ENCODE measurements at places on chromosomes 16 and 17. TPM values are rescaled to one million over a fixed set of nuclear protein-coding genes. Genes with fewer than 3 reads are reported as not detected.

The CUEDC1 gene
- 0.55 TPM for total RNA-seq

The KRT24 gene
- not detected for total RNA-seq

The ZCCHC14 gene
- total RNA-seq: 29.5 TPM

DNA sequence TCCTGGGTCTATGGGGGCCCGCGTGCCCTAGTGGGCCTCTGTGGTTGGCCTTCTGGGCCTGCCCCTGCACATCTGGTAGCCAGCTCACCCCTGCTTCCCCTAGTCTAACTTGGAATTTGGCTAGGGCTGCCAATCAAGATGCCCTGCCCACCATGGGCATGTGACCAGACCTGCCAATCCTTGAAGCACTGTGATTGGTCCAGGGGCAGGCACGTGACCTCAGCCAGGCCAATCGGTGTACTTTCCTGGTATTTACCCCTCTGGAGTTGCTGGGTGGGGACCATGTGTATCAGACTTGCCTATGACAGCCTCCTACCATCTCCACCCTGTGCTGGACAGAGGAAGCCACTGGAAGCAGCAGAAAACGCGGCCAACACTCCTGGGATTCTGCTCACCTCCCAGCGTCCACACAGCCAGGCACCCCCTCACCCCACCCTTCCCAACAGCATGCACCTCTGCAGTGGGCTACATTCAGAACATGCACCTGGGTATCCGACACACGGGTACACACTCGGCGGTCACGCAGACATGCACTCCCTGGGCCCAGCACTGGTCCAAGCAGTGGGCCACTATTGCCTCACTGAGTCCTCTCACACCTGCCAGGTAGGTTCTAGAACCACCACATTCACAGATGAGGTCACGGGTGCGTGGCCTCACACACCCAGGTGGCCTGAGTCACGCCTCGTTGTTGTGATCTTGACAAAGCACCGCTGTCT lies 96.9 kb downstream of the RBFOX3 start:
- DNase-seq: no peak
- no peak overlapping the region for H3K4me3 ChIP-seq
- no peaks in the 10 kb centered on the region for H3K36me3 ChIP-seq
- H3K27ac ChIP-seq: no peak overlapping the region
- H3K4me1 ChIP-seq: no peaks in the 10 kb centered on the region

GRCh38 chr16:10606607-10607006 lies 26.2 kb upstream of the EMP2 start:
- DNase-seq: no peak
- H3K27me3 ChIP-seq: peaks cover 4% of the 10 kb centered on the region
- H3K36me3 ChIP-seq: no peaks in the 10 kb centered on the region
- no peak overlapping the region for H3K4me3 ChIP-seq

DNA sequence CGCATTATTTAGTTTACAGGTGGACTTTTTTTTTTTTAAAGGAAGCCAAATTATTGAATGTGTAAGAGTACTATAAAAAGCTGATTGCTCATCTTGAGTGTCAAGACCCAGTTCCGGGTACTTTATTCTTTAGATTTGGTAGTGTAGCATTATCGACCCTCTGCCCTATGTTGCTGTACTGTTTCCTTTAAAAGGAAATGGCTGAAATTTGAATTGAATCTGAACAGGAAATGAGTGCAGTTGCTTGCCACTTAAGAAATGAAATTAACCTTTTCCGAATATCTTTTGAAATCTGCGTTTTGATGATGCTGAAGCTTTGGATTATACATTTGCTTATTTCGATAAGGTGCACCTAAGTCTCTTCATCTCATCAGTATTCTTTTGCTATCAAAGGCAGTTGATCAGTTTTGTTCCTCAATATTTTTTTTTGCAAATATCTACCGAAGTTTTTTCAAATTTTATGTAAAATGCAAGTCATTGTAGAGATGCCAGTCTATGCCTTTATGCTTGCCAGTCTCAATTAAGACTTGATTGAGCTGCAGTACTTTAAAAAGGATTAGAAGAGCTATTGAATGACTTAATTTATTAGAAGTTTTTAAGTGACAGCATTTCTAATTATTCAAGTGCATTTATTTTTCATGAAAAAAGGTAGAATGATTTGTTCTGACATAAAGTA lies 1.8 kb downstream of the GGNBP2 start:
- H3K36me3 ChIP-seq: peaks cover 12% of the 10 kb centered on the region
- no peaks in the 10 kb centered on the region for H3K27me3 ChIP-seq
- H3K4me3 ChIP-seq: peak overlapping the region; percentile 90
- peaks cover 60% of the 10 kb centered on the region for H3K4me1 ChIP-seq
- H3K27ac ChIP-seq: peak overlapping the region; percentile 94

DNA sequence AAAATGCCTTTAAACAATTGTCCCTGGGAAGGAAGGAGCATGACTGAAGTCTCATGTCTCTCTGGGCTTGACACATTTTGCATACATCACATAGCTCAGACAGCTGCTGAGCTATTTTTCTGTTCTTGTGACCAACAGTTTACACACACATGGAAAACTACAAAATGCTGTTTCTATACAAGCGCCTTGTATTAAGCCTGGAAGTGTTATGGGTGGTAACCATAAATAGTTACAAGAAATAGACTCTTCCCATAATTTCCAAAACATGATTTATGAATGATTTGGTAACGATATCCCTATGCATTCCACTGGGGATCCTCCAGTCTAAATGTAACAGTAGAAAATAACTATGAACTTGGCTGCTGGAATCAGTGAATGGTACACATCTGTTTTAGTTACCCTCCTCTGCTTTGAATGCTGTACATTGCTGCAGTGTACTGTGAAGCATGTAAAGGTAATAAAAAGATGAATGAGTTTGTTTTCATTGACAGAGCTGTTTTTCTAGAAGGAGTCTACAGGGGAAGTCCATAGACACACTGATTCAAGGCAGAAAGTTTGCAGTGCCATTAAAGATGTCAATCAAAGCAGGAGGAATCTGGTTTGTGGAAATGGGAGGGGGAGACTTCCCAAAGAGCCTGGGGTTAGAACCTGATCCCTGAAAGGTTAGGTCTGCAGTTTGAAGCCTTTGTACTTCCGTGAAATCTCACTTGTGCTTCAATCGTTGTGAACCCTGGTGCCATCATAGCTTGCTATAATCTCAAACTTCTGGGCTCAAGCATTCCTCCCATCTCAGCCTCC lies 5.0 kb downstream of the ACSF2 start:
- H3K4me1 ChIP-seq: peaks cover 10% of the 10 kb centered on the region
- no peak for DNase-seq
- no peak overlapping the region for H3K4me3 ChIP-seq
- no peaks in the 10 kb centered on the region for H3K27me3 ChIP-seq
- H3K36me3 ChIP-seq: no peaks in the 10 kb centered on the region

DNA sequence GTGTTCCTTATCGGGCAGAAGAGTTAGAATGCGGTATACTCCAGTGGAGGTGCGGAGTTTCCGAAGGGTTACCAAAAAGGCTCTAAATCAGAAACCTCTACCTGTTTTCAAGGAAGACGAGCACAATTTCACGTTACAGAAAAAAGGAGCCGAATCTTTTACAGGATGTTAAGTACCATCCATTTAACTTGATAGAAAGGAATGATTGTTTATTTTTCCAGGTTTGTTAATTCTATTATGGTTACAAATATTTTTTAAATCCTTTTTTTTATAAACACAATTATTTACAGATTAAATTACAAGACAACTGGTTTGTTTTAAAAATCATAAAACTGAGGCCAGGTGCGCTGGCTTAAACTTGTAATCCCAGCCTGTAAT lies 18.2 kb downstream of the ZNF213 start:
- peak overlapping the region; percentile 99 for H3K27ac ChIP-seq
- no peaks in the 10 kb centered on the region for H3K27me3 ChIP-seq
- peak overlapping the region; percentile 90 for H3K4me3 ChIP-seq

GRCh38 chr17:63641692-63642448 lies 19.7 kb downstream of the MAP3K3 start:
- no peak overlapping the region for H3K27ac ChIP-seq
- peaks cover 12% of the 10 kb centered on the region for H3K36me3 ChIP-seq
- peaks cover 27% of the 10 kb centered on the region for H3K4me1 ChIP-seq
- no peak overlapping the region for H3K4me3 ChIP-seq
- no peak for DNase-seq
- H3K27me3 ChIP-seq: no peaks in the 10 kb centered on the region
